ENCODE measurements at places on chromosomes 1 and 21.

DNA sequence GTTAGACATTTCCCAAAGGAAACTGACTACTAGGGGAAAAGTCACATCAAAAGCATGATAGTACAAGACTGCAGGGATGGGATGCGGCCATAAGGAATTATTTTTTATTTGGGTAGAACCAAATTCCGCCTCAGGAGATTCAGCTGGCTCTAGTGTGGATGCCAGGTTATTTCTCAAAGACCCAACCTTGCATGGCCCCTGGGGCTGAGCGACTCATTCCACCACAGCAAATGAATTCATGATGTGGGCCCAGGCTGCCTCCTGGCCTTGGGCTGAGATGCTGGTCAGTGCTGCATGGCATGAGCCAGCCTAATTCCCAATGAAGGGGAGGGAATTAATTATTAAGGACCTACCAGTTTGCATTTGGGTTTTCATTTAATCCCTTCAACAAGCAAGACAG is 11.8 kb downstream of the TMEM35B start:
- DNase-seq: no peak

DNA sequence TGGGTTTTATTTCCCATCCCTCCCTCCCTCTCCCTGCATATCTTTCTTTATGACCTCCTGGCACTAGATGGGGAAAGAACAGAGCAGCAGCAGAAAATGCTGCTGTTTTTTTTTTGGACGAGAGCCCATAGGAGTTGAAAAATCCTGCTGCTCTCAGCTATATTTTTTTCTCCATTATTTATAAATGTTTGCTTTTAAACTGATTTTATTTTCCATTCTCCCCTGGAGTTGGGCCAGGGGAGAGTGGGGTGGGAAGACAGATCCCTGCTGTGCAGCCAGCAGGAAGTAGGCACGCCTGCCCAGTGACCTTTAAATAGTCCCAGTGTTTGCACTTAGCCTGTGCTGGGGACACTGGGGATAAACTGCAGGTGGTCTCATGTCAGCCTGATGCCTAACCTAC is 17.4 kb downstream of the SFT2D2 start:
- DNase-seq: no peak

- no peak for DNase-seq
Measured at GRCh38 chr1:54978528-54979326, 1.7 kb upstream of the TMEM61 start.

DNA sequence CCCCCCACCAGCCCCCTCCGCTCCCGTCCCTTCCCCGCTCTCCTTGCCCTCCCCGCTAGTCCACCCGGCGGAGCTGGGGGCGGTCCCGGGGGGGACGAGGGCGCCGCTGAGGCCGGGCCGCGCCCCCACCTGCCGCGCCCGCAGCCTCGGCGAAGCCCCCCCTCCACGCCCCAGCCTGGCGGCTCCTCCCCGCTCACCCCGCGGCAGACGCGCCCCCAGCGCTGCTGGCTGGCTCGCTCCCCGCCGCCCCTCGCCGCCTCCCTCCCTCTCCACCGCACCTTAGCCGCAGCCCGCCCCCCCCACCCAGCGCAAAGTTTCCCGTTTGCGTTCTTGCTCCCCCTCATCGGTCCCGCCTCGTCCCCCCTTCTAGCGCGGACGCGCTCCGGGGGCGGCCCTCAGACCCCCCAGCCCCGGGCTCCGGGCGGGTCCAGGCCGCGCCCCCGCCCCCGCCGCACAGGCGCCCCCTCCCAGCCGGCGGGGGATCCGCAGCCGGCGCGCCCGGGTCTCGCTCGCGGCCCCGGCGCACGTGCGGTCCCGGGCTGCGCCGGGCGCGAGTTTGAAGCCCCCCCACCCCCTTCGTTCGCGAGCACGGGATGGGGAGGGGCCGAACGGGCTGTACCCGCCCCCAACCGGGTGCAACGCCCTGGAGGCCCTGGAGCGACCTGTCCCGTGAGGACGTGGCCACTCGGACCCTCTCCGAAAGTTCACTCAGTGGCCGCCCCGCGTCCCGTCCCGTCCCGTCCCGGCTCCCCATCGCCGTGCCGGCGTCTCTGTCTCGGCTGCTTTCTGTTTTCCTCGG is 623 bp downstream of the PTPRF start:
- peak; percentile 45 for DNase-seq

DNA sequence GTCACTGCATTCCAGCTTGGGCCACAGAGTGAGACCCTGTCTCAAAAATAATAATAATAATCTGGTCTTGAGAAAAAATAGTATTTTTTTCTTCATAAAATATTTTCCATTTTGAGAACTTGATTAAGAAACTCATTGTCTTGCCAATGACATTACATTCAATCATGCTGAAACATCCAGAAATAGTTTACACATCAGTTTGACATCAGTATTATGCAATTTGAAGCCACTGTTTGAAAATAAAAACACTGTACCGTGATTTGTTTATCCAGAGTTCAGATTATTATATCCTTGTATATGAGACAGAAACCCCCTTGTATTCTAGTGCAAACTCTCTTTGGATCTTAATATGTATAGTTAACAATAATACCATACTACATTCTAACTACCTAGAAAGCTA is 6.9 kb downstream of the FMO2 start:
- DNase-seq: no peak

- no peak for DNase-seq
Measured at GRCh38 chr1:154434346-154435085, 29.4 kb downstream of the IL6R start.

DNA sequence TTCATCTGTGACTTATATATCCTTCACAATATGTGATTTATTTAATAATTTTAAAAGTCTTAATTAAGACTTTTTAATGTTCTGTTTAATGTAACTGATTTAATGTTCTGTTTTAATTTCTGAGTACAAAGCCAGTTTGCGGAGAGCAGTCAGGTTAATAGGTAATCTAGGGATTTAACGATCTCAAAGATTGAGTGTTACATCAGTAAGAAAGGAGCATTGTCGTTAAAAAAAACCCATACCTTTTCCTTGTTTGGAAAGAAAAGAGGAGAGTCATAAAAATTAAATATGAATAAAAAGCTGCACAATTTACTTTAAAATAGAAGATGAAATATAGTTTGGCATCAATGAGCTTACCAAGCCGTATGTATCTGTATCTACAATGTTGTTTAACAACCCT is 621.4 kb downstream of the KIF26B start:
- no peak for DNase-seq

All from NCI-H2171 (cell line).